ENCODE measurements at places on chromosomes 11 and 22. TPM values are rescaled to one million over a fixed set of nuclear protein-coding genes. Genes with fewer than 3 reads are reported as not detected.
A peak's percentile ranks its signal among the peaks of the same experiment; 100 is the strongest.

TUT1 gene
- 10.9 TPM for total RNA-seq

WBP2NL gene
- not detected for total RNA-seq

GRIA4 gene
- total RNA-seq: not detected

ZC3H12C gene
- 22.8 TPM for total RNA-seq

KCNJ11 gene
- total RNA-seq: 15.9 TPM

RPS6KA4 gene
- total RNA-seq: 11.6 TPM

DMC1 gene
- total RNA-seq: 0.40 TPM

PLEKHB1 gene
- 11.3 TPM for total RNA-seq

YPEL4 gene
- 1.1 TPM for total RNA-seq

MYRF gene
- total RNA-seq: 0.90 TPM

KRTAP5-7 gene
- total RNA-seq: not detected

DNA sequence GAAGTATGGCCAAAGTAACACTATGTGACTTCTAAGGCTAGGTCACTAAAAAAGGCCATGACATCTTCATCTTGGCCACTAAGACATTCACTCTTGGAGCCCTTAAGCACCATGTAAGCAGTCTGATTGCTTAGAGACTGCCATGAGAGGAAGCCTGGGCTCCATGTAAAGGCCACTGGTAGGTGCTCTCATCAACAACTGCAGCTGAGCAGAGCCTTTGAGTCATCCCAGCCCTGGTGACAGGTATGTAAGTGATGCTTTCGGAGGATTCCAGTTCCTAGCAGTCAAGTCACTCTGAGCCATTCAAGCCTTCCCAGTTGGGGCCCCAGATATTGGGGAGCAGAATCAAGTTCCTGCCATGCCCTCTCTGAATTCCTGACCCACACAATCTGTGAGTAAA lies 26.2 kb downstream of the GAB2 start:
- H3K27ac ChIP-seq: no peak overlapping the region
- no peaks in the 10 kb centered on the region for H3K36me3 ChIP-seq
- no peaks in the 10 kb centered on the region for H3K4me1 ChIP-seq

DNA sequence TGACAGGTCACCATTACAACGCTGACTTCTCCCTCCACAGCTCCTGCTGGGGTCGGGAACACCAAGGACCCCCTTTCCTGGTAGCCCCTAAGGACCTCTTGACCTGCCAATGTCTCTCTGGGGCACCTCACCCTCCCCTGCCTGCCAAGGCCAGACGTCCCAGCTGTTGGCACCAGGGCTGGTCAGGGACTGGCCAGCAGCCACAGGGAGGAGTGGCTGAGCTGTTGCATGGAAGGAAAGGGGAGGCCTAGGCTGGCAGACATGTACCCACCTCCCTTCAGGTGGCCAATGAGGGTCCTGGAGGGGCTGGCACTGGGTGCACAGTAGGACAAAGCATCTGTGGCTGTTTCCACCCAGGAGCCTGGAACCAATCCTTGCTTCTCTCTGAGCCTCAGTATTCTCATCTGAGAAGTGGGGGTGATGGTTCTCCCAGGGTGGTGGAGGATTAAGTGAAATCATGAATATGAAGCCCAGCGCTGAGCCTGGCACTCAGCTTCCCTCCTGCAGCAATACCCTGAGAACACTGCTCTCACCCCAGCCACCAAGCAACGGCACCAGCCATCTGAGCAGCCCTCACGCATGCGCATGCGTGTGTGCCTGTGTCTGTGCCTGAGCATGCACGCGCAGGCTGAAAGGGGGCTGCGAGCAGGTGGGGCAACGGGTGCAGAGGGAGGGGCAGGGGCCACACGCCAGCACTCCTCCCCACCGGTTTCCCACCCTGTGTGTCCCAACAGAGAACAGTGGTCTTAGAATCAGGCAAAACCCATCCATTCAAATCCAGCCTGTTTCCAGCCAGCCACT lies 5.9 kb downstream of the KCNJ4 start:
- peaks cover 47% of the 10 kb centered on the region for H3K27me3 ChIP-seq
- no peaks in the 10 kb centered on the region for H3K4me1 ChIP-seq
- H3K36me3 ChIP-seq: no peaks in the 10 kb centered on the region

GRCh38 chr22:19516378-19517170 lies 7.6 kb downstream of the CLDN5 start:
- H3K27me3 ChIP-seq: no peaks in the 10 kb centered on the region
- H3K4me1 ChIP-seq: peaks cover under 1% of the 10 kb centered on the region
- H3K4me3 ChIP-seq: no peak overlapping the region
- H3K27ac ChIP-seq: no peak overlapping the region

GRCh38 chr11:122663056-122663740 lies 7.7 kb downstream of the UBASH3B start:
- H3K4me1 ChIP-seq: no peaks in the 10 kb centered on the region
- no peak for DNase-seq
- H3K4me3 ChIP-seq: no peak overlapping the region
- no peak overlapping the region for H3K27ac ChIP-seq
- H3K27me3 ChIP-seq: no peaks in the 10 kb centered on the region

GRCh38 chr11:5992604-5993251 lies 5.9 kb upstream of the OR52L1 start:
- H3K36me3 ChIP-seq: no peaks in the 10 kb centered on the region
- H3K27ac ChIP-seq: no peak overlapping the region
- H3K4me1 ChIP-seq: no peaks in the 10 kb centered on the region

GRCh38 chr22:25636323-25636722 lies 71.8 kb downstream of the GRK3 start:
- DNase-seq: no peak
- H3K27ac ChIP-seq: no peak overlapping the region
- H3K36me3 ChIP-seq: no peaks in the 10 kb centered on the region
- no peaks in the 10 kb centered on the region for H3K4me1 ChIP-seq
- H3K4me3 ChIP-seq: no peak overlapping the region
- H3K27me3 ChIP-seq: no peaks in the 10 kb centered on the region

DNA sequence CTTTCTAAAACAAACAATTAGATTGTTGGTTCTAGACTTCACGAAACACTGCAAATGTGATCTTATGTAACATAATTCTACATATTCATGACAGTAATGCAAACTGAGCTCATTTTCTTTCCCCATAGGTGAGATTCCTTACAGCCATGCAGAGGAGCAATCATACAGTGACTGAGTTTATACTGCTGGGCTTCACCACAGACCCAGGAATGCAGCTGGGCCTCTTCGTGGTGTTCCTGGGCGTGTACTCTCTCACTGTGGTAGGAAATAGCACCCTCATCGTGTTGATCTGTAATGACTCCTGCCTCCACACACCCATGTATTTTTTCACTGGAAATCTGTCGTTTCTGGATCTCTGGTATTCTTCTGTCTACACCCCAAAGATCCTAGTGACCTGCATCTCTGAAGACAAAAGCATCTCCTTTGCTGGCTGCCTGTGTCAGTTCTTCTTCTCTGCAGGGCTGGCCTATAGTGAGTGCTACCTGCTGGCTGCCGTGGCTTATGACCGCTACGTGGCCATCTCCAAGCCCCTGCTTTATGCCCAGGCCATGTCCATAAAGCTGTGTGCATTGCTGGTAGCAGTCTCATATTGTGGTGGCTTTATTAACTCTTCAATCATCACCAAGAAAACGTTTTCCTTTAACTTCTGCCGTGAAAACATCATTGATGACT lies 1.5 kb downstream of the OR9G1 start:
- H3K27ac ChIP-seq: no peak overlapping the region
- DNase-seq: no peak
- no peaks in the 10 kb centered on the region for H3K27me3 ChIP-seq
- H3K36me3 ChIP-seq: no peaks in the 10 kb centered on the region
- H3K4me1 ChIP-seq: no peaks in the 10 kb centered on the region

DNA sequence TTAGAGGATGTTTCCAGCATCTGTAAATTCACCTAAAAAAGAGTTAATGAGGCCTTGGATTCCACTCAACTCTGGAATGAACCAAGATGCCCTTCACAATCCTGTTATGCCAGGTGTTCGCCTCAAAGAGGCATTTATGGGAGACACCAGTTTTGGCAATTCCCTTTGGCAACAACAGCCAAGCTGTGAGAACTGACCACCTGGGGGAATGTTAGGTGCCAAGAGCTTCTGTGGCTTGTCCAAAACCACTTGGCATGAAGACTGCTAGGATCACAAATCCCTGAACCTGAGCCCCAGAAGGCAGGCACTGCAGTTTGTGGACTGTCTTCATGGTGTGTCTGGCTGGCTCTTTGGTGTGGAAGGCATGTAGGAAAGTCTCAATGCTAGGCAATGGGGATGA lies 164.4 kb upstream of the BDNF start:
- H3K4me1 ChIP-seq: no peaks in the 10 kb centered on the region
- no peak overlapping the region for H3K27ac ChIP-seq
- no peak for DNase-seq
- H3K27me3 ChIP-seq: no peaks in the 10 kb centered on the region
- H3K4me3 ChIP-seq: no peak overlapping the region
- no peaks in the 10 kb centered on the region for H3K36me3 ChIP-seq

GRCh38 chr11:57290288-57290687 lies 34.5 kb downstream of the TNKS1BP1 start:
- H3K27me3 ChIP-seq: no peaks in the 10 kb centered on the region
- no peak overlapping the region for H3K4me3 ChIP-seq
- H3K27ac ChIP-seq: no peak overlapping the region
- no peak for DNase-seq
- H3K4me1 ChIP-seq: no peaks in the 10 kb centered on the region
- H3K36me3 ChIP-seq: no peaks in the 10 kb centered on the region

DNA sequence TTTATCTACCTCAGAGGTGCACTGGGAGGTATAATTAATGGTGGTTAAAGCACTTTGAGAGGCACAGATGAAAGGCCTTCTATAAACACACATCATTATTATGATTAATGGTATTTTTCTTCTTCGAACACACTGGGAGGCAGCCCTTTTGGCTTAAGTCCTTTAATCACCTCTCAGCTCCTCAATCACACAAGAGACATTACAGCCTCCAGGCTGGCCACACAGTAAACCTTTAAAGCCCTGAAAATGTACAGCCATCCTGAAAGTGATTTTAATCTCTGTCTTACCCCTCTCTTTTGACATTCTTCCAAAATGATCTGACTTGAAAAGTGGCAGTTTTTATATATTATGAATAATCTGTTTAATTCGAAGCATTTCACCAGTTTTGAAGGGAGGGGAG lies 54.3 kb upstream of the VSTM5 start:
- no peak for DNase-seq
- no peak overlapping the region for H3K27ac ChIP-seq
- H3K27me3 ChIP-seq: no peaks in the 10 kb centered on the region
- no peaks in the 10 kb centered on the region for H3K36me3 ChIP-seq

DNA sequence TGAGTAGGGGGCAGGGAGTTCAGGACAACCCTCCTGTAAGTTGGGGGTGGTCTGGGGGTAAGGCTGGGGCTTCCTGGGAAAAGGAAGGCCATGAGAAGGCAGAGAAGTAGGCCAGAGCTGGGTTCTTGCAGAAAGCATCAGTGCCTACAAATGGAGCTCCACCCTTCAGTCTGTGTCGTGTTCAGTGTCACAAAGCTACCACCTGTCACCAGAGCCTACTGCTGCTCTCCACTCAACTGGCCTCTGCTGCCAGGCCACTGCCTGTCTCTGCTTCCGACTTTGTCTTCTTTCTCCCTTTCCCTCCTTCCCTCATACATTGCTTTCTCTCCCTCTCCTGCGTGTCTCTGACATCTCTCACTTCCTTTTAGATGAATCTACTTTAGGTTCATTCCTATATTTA lies 3.4 kb upstream of the WBP2NL start:
- no peak overlapping the region for H3K4me3 ChIP-seq
- peaks cover 6% of the 10 kb centered on the region for H3K4me1 ChIP-seq
- no peaks in the 10 kb centered on the region for H3K36me3 ChIP-seq
- H3K27me3 ChIP-seq: no peaks in the 10 kb centered on the region
- no peak for DNase-seq

- peaks cover 66% of the 10 kb centered on the region for H3K4me1 ChIP-seq
- H3K4me3 ChIP-seq: no peak overlapping the region
- no peaks in the 10 kb centered on the region for H3K27me3 ChIP-seq
- no peak overlapping the region for H3K27ac ChIP-seq
- peak; percentile 53 for DNase-seq
These were observed 75.5 kb downstream of the MICAL2 start for GRCh38 chr11:12185914-12186313.

GRCh38 chr11:134468796-134469195 lies 56.8 kb upstream of the B3GAT1 start:
- no peak for DNase-seq
- no peak overlapping the region for H3K27ac ChIP-seq
- no peak overlapping the region for H3K4me3 ChIP-seq
- H3K4me1 ChIP-seq: no peaks in the 10 kb centered on the region
- H3K27me3 ChIP-seq: peaks cover 76% of the 10 kb centered on the region

DNA sequence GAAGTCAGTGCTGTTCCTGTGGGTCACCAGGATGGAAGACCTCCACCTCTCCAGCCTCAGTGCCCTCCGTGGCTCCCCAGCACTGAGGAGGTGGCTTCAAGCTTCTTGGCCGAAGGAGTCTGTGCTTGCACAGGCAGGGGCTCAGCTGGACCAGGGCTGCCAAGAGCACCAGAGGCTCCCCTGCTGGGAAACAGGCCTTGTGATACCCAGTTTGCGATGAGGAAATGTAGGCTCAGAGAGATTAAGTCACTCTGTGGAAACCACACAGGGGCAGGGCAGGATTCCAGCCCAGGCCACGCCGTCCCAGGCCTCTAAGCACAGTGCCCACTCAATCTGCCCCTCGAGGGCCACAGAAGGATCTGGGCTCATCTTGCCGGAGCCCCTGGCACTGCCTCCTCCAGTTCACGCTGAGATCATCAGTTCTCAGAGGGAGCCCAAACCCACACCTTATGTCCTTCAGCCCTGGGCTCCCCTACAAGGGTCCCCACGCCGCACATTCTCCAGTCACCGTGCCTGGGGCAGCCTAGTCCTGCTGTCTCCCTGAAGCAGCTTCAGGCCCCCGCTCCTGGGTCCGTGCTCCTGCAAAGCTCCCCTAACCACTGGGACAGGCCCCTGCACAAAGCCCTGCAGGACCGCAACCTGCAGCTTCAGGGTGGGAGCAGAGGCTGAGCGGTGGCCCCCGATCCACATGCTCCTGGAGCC lies 21.6 kb downstream of the ANO1 start:
- peaks cover 58% of the 10 kb centered on the region for H3K4me1 ChIP-seq
- DNase-seq: no peak
- no peaks in the 10 kb centered on the region for H3K36me3 ChIP-seq
- no peaks in the 10 kb centered on the region for H3K27me3 ChIP-seq

- DNase-seq: no peak
- no peaks in the 10 kb centered on the region for H3K36me3 ChIP-seq
- H3K27ac ChIP-seq: no peak overlapping the region
- no peaks in the 10 kb centered on the region for H3K4me1 ChIP-seq
- peaks cover 40% of the 10 kb centered on the region for H3K27me3 ChIP-seq
- H3K4me3 ChIP-seq: no peak overlapping the region
These were observed 68.1 kb downstream of the LIF start for GRCh38 chr22:30178181-30179126.

- H3K4me3 ChIP-seq: no peak overlapping the region
- H3K36me3 ChIP-seq: no peaks in the 10 kb centered on the region
- H3K27ac ChIP-seq: no peak overlapping the region
- no peaks in the 10 kb centered on the region for H3K4me1 ChIP-seq
- no peak for DNase-seq
These were observed 325.7 kb downstream of the SOX6 start for GRCh38 chr11:16030664-16031063.

DNA sequence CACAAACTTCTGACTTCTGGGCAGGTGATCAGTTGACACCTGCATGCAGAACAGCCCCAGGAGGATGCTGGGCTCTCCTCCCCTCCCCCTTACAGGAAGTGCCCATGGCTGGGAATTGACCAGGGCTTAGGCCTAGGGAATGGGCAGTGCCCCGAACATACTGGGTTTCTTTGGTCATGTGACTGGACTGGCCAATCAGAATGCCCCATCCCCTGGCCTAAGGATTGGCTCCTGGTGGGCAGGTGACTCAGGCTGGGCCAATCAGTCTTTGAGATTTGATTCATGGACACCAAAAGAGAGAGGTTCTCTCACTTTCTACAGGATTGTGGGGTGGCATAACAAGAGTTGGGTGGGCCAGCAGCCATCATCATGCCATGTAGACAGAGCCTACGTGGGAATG lies 37.1 kb downstream of the MCM5 start:
- no peak for DNase-seq
- H3K4me3 ChIP-seq: no peak overlapping the region
- H3K27me3 ChIP-seq: no peaks in the 10 kb centered on the region
- peaks cover 11% of the 10 kb centered on the region for H3K36me3 ChIP-seq
- no peaks in the 10 kb centered on the region for H3K4me1 ChIP-seq
- no peak overlapping the region for H3K27ac ChIP-seq
